G401 (cell line): ENCODE measurements at places on chromosomes 1 and 21. TPM values are rescaled to one million over a fixed set of nuclear protein-coding genes. Genes with fewer than 3 reads are reported as not detected.

GRCh38 chr1:67823615-67824014 lies 9.7 kb downstream of the GNG12 start:
- DNase-seq, result no peak

DNA sequence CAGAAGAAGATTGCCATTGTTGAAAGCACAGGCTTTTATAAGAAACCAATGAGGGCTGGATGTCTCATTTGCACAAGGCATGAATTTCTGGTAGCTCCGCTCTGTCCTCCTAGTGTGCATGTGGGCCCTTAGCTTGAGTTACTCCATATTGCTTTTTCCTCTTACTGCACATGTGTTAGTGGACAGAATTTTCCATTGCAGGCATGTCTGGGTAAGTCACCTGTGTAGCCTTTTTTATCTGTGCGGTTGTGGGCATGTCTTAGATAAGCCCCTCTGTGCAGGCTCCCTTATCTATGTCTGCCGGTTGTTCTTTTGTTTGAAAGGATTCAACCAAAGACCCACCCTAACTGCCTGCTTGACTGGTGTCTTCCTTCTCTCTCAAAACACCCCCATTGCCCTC lies 7.2 kb upstream of the CLCA1 start:
- no peak for DNase-seq

DNA sequence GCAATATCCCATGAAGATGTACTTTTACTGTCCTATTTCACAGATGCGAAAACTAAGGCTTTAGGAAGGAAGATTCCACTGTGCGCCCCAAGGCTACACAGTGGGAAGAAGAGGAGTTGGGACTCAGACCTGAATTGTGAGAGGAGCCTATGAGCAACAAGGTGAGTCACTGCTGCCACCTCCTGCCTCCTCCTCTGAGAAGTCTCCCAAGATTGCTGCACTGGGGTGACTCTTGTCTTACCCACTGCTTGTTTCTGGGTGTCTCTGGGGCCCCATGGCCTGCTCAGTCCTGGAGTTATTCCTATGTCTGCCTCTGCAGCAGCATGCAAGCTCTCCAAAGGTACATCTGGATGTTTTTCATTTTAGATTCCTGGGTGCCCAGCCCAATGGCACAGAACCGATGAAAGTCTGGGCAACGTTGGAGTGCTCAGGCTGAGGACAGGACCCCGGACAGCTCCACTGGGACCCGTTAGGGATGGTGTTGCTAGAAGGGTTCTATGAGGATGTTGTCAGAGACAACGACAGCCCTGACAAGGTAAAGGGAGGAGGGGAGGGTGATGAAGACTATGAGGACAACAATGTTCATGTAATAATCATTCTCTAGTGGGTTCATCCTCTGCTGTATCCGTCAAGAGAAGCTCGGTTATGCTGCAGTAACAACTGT lies 11.0 kb upstream of the C1QA start:
- DNase-seq, result no peak

GRCh38 chr1:248596615-248597014 lies 885 bp downstream of the OR2T10 start:
- no peak for DNase-seq

GRCh38 chr1:179550746-179551682 lies 24.7 kb downstream of the NPHS2 start:
- no peak for DNase-seq

- DNase-seq, result no peak
Observed at GRCh38 chr1:19468397-19468956, 16.9 kb downstream of the CAPZB start.

DNA sequence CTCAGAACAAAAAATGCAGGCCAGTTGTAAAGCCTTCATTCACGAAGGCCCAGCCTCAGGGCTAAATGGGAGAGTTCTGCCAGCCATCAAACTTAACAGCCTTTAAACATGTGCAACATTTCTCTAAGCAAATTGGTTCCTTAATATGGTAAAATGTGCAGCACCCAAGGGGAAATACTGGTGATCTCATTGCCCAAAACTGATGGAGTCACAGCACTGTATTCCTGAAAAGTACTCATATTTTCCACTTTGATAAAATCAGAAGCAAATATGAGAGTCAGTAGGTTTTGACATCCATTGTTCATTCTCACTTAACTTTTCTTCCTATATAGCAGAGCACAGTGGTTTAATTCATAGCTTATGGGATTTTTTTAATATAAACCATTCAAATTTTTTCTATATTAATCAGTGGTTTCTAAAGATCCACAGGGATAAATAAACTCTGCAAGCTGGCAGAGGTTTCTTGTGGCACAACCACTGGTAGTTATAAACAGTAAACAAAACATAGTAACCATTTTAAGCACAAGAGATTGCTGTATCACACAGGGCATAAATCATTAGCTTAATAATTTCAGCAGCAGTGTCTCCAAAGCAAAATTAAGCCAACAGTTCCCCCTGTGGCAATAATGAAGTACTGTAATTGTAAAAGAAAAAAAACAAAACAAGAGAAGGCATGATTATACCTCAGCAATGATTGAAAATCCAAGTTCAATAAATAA lies 106.9 kb upstream of the LYPLAL1 start:
- DNase-seq, result peak; percentile 2

Gene PLA2G4A
- total RNA-seq, result 0.06 TPM in 1 of 2 replicates, not detected in the other

Gene CHODL
- 4.2 and 5.5 TPM in 2 replicates for total RNA-seq
